ENCODE measurements at places on chromosomes 12 and 14. TPM values are rescaled to one million over a fixed set of nuclear protein-coding genes. Genes with fewer than 3 reads are reported as not detected.

DNA sequence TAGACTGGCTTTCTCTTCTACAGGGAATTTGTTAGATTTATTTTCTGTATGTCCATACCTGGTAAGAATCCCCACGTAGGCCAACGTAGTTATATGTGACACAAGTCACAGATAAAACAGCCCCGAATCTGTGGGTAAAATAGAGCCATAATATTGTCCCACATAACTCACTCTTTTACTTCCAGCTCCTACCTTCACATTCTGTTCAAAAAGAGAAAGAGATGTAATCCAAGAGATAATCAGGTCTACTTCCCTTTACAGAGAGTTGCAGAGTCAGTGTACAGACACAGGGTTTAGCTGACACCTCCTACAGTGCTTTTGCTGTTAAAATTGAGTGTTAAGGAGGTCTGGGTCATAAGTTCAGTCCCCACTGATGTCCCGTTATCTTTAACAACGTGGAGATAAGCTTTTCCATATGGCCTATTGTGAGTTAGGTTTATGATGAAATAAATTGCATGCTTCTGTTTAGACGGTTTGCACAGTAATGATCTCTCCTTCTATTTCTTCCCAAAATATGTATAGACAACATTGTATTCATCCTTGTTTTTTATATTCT, 446.5 kb downstream of the ADAMTS20 start:
- no peak for DNase-seq

- DNase-seq, result no peak
Measured at GRCh38 chr12:15855646-15856045, 26.5 kb upstream of the STRAP start.

GRCh38 chr12:89236237-89236636, 116.1 kb downstream of the DUSP6 start:
- DNase-seq, result no peak

Gene TCL1B
- polyA plus RNA-seq, result 0.03 TPM

GRCh38 chr14:102234331-102235264, 70.4 kb downstream of the MOK start:
- DNase-seq, result no peak

Gene SELPLG
- 5.6 TPM for polyA plus RNA-seq

Gene CDKL1
- 4.6 TPM for polyA plus RNA-seq

DNA sequence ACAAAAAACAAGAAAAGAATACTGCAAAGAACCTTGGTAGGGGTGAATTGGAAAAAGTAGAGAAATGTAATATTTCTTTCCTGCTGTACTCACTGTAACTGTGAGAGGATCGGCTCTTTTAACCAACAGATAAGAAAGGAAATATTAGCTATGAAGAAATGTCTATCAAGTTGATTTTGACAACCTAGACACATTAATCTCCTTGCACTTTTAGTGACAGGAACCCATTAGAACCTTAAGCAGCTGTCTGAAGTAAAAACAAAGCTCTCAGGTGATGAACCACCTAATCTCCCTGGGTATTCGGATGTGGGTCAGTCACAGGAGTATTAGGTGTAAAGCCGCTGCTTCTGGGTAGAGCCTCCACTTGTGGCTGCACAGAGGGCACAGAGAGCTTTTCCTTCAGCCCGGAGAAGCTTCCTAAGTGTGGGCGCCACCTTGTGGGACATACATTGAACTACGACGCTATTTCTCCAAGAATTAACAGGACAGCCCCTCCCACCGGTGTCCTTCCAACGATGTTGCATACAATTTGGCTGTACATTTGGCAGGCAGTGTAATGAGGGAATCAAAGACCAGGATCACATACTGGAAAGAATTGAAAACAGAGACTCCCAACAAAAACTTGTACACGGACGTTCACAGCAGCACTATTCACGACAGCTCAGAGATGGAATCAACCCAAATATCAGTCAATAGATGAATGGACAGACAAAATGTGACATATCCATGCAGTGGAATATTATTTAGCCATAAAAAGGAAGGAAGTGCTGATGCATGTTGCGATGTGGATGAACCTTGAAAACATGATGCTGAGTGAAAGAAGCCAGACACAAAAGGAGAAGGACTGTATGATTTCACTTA, 28.9 kb upstream of the MAPKAPK5 start:
- peak; percentile 73 for DNase-seq

Gene PCED1B
- polyA plus RNA-seq, result 4.3 TPM

- DNase-seq, result no peak
Measured at GRCh38 chr12:27549236-27549800, 25.3 kb downstream of the PPFIBP1 start.

DNA sequence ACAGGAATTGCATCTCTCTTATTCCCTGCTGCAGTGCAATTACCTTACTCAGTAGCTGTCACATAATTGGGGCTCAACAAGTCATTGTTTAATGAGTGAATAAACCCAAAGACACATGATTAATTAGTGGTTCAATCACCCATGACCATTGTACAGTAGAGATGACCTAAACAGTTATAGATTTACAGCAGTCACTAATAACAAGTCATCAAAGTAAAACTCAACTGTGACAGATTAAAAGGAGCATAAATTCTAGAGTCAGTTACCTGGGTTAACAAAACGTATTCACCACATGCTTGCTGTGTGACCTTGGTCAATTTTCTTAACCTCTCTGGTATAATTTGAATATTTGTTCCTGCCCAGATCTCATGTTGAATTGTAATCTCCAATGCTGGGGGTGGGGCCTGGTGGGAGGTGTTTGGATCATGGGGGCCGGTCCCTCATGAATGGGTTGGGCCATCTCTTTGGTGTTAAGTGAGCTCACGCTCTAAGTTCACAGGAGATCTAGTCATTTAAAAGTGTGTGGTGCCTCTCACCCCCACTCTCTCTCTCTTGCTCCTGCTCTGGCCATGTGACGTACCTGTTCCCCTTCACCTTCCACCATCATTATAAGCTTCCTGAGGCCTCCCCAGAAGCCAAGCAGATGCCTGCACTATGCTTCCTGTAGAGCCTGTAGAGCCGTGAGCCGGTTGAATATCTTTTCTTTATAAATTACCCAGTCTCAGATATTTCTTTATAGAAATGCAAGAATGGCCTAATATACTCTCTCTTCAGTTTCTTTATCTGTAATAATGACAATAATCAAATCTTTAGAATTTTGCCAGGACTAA, 141.9 kb upstream of the PLEKHG7 start:
- DNase-seq, result no peak

DNA sequence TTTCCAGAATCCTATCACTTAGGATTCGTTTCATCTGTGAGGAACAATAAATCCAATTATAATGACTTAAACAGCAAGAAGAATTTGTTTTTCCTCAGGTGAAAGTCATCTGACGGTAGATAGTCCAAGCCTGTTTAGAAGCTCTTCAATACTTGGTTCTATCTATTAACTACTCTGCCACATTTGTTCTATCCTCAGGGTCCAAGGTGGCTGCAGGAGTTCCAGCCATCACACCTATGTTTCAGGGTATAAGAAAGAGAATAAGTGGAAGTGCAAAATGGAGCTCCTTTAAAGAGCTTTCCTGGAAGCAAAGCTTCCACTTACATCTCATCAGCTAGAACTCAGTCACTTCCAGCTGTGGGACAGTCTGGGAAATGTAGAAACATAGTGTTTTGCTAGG, 72.1 kb upstream of the CCDC60 start:
- no peak for DNase-seq

GRCh38 chr12:56040963-56041551, 661 bp upstream of the RPS26 start:
- DNase-seq, result no peak

DNA sequence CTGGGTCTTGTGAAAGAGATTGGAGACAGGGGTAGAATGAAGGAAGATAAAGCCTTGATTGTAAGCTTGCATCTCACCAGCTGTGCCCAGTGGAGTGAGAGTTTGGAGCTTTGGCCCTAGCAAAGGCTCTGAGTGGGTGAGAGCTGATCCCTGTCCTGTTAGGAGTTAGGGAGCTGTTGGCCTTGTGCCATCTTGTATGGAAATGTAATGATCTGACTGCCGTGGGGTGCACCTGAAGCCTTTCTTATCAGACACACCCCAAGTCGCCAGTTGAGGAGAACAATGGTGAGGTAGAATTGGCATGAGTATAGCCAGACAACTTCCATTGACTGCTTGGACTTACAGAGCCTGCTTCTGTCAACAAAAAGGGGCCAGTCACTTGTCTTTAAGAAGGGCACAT, 130.1 kb downstream of the PRKCH start:
- DNase-seq, result no peak

DNA sequence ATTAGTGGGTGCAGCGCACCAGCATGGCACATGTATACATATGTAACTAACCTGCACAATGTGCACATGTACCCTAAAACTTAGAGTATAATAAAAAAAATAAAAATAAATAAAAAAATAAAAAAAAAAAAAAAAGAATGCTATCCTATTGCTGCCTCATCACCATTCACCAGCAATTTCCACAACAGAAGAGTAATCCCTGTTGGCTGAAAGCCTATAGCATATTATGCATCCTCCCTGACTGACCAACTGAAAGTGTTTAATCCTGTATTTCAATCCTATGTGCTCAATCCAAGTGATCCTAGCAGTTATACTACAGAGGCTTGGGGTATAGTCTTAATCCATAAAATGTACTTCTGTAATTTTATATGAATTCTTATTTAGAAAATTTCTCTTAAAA, 18.5 kb downstream of the DICER1 start:
- DNase-seq, result no peak

DNA sequence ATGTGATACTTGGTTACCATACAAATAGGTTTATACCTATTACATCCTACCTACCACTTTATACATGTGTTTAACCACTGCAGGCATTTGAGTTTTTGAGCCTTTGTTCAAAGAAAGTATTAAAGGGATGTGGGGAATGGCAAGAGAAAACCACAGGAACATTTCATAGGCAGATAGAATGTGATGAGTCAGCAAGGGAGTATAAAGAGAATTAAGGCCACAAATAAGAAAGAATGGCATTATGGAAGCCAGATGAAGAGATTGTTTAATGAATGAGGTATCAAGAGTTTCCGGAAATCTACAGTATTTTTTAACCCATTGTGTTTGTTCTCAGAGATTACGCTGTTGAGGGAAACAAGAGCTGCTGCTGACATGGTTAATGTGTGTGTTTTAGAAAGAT, 66.9 kb downstream of the METTL25 start:
- DNase-seq, result no peak

GRCh38 chr12:115897729-115898128, 379.8 kb downstream of the MED13L start:
- no peak for DNase-seq

DNA sequence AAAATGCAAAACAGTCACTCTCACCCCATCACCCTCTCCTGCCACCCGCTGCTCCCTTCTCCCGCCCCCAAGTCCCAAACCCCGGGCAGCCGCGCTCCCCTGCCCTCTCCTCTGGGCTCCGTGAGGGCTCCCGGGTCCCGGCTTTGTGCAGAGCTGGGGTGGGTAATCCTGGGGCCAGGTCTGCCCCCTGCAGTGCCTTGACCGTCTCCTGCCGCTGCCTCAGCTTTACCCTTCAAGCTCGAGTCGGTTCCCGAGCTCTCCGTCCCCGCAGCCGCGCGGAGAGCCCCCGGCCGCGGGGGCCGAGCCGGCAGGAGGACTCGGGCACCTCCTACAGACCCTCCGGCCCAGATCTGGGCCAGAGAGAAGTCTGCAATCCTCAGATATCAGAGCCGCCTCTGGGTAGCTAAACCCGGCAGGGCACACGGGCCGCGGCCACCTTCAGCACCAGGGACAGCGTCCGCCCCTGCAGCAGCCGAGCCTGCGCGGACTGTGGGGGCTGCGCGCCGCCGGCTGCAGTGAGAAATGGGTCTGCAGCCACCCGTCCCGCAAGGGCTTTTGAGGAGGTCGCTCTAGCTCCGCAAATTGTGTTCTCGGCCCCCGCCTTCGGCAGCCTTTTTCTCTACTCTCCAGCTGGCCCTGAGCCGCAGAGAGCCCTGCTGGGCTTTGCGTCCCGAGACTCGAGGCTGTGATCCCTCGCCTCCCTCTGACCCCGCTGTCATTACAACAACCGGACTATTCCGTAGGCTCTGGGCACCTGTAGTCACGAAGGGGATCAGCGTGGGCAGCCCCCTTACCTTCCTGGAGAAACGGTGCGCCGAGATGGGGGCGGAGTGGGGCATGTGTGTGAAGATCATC, 1.2 kb downstream of the PRMT8 start:
- peak; percentile 55 for DNase-seq

- no peak for DNase-seq
Measured at GRCh38 chr14:102210421-102211042, 70.8 kb downstream of the WDR20 start.

DNA sequence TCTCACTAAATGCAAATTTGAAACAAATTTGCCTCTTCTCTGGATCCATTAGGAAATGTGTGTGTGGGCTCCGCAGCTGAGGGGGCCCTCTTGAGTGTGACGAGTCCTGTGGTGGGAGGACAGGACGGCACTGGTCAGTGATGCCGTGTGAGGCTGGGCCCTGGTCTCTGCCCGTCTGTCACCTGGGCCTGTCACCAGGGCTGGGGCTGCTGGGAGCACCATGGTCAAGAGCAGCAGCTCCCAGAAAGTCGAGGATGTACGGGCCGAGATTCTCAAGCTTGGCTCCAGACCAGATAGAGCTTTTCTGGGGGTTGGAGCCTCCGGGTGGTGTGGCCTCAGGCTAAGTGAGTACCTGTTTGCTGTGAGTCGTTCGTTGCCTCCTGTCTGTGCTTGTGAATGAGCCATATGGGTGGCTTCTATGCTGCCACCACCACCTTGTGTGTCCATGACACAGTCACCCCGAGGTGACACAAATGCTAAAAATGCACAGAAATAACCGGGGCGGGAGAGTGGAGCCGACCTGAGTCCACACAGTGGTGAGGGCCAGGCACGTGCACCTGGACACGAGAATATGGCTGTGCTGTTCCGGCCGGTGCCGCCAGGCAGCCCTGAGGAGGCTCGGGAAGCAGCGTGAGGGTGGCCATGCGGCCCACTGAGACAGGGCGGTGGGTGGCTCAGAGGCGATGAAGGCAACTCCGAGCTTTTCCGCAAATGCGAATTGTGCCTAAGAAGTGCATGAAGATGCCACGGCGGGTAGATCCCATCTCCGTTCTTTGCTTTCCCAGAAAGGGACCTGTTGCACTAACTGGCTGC, 8.7 kb downstream of the PGAM5 start:
- DNase-seq, result no peak

DNA sequence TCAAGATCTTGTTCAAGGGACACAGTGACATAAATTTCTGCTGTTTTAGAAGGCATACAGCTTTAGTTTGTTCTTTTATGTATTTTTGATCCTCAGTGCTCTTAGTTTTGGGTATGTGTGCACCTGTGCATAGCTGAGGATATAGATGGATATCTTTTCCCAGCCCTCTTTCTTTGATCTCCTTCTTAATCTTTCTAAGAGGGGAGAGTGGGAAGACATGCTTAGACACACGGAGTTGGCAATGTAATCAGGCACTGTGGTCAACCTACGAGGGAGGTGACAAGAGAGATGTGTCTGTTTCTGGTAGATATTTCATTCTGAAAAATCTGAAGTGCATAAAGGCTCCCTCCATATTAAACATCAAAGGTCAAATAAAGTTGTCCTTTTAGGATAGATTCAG, 340.6 kb downstream of the TMEM132D start:
- no peak for DNase-seq
